ENCODE measurements at places on chromosomes 2 and 18.
A peak's percentile ranks its signal among the peaks of the same experiment; 100 is the strongest.

DNA sequence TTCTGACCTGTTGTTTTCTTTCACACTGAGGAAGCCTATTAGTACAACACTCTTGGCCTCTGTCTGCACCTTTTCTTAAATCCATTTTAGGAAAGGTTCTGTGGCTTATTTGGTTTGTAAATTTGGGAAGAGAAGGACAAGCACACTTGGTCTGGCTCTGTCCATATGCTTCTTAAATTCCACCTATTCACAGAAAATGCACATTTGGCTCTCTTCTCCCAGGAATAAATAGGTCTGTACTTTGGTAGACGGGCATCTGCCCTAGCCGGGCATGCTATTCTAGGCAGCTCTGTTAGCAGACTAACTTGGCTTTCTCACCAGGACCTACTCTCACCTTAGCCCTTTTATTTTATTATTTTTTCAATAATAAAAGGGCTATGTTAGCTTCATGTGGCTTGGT, 1211.8 kb upstream of the SLC39A10 start:
- no peak for DNase-seq

DNA sequence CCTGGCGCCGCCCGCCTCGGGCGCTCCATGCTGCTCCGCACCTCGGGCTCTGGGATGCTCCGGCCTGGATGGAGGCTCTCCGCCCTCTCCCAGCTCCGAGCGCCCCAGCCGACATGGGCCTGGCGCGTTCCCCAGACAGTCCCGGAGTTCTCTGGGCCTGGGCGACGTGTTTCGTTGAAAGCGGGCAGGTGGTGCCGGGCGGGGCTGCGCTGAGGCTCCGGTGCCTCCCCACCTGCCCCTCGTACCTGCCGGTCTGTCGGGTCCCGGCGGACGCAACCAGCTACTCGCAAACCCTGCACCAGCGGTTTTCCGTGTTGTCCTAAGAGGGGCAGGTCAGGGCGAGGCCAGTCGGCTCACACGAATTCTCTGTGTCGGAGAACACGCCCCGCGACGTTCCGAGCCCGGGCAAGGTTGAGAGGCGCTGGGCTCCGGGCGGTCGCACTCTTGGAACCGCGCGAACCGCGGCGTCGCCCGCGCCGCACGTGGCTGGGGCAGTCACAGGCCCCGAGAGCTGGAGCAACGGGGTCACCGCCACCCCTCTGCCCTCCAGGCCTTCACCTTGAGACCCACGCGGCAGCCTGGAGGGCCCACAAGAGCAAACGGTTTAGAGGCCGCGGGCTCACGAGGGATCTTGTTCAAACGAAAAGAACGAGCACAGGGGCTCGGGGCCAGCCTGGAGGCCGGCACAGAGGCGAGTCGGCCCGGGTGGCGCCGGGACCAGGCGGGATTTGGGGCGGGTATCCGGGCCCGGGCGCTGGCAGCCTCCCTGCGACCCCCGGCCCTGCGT, 4.2 kb upstream of the SIX2 start:
- DNase-seq = peak; percentile 29

DNA sequence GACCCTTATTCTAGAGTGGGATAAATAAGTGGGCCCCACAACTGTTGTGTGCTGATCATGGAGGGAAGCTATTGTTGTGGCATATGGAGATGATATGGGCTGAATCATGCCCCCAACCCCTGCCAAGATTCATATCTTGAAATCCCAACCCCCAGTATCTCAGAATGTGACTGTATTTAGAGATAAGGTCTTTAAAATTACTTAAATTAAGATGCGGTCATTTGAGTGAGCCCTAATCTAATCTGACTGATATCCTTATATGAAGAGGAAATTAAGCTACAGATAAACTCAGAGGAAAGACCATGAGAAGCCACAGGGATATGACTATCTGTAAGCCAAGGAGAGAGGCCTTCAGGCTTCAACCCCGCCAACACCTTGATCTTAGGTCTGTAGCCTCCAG, 188.3 kb upstream of the RND3 start:
- DNase-seq = no peak

DNA sequence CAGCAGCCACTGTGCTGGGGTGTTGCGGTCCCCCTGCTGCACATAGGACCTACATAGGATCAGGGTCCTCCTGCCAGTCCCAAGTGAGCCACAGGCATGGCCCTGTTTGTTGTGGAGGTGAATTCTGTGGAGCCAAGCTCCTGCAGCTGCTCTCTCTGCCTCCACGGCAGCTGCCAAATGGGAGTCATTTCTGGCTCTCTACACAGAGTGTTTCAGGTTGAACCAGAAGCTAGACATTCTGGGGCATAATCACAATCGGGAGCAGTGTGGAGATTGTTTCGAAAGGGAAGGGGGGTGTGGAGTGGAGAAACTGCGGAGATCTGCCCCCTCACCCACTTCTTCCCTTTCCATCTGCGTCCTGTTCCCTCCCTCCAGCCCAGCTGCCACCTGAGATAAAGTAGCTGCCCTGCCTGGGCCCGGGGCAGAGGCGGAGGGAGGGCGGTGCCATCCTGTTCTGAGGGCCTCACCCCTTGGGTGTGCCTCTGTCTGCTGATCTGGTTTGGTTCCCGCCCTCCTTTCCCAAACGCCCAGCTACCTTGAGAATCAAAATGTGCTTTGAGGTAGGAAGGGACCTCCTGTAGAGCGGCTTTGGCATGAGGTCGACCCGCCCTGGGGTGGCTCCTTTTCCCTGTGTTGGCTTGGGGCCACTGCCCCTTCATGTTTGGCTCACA, 139.4 kb downstream of the WDSUB1 start:
- peak; percentile 38 for DNase-seq

GRCh38 chr2:100757621-100758394, 62.1 kb upstream of the NPAS2 start:
- peak; percentile 86 for DNase-seq

DNA sequence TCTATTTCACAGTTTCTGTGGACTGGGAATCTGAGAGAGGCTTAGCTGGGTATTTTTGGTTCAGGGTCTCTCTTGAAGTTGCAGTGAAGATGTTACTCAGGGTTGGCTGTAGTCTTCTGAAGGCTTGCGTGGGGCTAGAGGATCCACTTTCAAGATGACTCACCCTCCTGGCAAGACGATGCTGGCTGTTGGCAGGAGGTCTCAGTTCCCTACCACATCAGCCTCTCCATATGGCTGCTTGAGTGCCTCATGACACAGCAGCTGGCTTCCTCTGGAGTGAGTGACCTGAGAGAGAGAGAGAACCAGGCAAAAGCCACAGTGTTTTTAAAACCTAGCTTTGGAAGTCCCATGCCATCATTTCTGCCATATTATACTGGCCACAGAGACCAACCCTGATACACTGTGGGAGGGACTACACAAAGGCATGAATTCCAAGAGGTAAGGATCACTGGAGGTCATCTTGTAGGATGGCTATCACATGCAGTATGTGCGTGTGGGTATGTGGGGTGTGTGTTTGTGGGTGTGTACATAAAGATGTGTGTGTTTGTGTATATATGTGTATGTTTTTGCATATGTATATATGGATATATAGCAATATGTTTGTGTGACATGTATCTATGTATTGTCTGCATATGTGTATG, 25.1 kb downstream of the DNPEP start:
- DNase-seq = no peak

DNA sequence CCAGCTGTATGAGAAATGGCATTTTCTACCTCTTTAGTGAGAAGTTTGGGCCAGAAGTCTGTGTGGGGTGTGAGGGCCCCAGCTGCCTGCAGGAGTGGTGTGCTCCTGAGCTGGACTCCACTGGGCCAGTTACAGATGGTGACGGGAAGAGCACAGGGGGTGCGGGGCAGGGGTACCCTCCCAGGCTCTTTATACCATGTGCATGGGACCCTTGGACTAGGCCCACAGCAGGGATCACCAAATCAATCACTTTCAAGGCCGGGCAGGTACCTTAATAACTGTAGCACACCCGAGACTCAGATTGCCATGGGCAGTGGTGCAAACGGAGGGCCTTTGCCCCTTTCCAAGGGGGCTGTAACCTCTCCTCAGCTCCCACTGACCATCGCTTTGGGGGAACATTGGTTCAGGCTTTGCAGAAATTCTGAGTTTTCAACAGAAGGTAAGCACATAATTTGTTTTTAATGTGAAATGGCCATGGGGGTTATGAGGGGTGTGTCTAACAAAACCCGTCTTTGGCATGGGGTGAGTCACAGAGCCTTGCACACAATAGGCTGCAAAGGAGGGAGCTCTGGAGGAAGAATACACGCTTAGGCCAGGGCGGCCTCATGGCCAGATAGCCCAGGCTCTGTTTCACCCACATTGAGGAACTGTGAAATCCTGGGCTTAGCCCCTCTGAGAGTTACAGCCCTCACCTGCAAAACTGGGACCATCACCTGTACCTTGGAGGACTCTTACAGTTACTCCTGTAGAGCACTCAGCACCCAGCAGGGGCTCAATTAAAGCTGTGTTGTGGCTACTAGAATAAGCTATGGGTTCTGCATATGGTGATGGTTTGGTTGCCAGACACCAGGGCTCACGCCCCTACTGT, 141.0 kb upstream of the BCL2L11 start:
- no peak for DNase-seq

DNA sequence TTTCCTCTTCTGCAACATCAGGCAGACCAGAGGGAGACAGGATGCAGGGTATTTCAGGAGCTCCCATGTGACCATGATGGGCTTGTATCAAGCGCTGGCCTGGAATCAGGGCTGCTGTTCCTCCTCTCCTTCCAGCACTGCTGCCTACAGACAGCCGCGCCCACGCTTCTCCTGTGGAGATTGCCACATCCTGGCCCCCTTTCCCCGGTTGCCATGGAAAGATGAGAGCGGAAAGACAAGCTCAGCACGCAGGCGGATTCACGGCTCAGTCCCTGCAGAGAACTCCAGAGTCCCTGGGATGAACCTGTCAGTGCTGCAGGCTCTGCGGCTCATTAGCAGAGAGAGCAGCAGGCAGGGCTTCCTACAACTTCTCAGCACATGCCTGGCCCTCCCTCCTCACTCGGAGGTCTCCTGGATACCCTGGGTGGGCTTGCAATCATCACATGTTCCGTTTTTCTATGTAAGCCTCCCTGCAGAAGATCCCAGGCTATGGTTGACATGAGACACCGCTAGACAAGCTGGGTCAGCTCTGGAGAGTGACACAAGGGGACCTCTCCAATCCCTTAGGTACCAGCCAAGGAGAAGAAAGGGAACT, 497.8 kb upstream of the MYT1L start:
- DNase-seq = no peak

DNA sequence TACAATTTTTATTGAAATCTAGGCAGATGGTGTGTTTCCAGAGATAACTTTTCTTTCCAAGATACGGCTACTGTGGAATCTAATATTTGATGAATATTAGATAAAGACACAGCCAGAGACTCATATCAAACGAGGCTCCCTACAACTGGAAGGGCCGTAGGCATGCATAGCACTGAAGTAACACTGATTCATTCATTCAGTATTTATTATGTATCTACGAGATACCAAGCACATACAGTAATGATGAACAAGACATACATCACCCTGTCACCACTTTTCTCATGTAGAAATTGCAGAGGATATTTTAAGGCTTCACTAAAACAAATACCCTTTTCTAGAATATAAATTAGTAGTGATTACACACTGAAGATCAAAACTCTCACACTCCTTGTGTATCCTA, 74.5 kb downstream of the KCTD18 start:
- DNase-seq = no peak

DNA sequence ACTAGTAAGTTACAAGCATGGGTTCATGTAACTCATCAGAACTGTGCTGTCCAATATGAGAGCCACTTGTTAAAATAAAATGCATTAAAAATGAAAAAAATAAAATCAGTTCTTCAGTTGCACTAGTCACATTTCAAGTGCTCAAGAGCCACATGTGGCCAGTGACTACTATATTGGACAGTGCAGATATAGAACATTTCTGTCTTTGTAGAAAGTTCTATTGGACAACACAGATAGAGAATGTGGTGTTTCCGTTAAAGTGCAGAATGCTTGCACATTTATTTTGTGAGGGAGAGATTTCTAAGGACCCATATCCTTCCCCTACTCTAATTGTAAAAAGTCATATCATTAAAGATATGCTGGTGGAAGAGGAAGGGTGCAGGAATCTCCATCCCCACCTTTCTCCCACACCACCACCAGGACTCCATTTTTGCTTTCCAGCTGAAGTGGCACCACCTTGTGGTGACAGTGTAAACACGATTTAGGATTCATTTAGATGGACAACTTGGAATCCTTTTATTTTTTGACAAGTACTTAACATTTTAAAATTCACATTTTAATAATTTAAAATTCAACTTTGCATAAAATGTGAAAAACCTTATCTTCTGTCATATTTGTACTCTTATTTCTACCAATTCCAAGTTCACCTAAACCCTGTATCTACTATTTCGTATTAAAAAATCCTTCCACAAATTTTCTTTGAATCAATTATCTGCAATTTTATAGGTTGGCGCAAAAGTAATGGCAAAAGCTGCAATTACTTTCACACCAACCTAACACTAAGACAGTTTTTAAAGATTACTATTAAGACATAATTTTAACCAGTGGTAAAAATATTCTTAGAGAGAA, 9.4 kb upstream of the CD302 start:
- DNase-seq = peak; percentile 59

DNA sequence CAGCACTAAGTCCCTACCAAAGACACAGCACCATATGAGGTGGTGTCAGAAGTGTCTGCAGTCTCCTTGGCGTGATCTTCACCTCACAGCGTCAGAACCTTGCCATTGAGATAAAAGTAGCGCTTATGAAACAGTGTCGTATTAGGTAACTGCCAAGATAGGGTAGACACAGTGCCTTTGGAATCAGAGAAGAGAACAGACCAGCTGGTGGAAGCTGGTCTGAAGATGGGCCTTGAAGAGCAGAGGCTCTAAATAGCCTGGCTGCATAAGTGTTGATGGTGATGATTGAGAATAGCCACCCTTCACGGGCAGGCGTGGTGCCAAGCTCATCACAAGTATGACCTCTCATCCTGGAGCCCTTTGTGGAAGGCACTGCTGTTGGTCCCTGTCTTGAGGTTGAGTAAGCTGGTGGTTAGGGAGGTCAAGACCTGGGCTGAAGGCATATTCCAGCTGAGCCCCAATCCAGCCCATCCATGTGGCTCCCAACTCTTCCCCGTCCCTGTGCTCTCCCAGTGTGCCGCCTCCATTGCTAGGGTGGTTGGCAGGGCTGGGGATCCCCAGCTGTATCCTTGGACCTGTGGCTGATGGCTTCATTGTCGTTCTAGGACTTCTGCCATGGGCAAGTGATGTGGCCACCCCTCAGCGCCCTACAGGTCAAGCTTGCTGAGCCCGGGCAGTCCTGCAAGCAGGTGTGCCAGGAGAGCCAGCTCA, 187.4 kb downstream of the MGAT5 start:
- no peak for DNase-seq

GRCh38 chr2:99490623-99491461, 1.0 kb upstream of the REV1 start:
- DNase-seq = no peak

GRCh38 chr2:234723400-234723799, 226.5 kb upstream of the ARL4C start:
- no peak for DNase-seq

- no peak for DNase-seq
Observed at GRCh38 chr2:47870641-47871540, 35.4 kb downstream of the FBXO11 start.

- no peak for DNase-seq
Observed at GRCh38 chr18:22344445-22344844, 73.3 kb downstream of the CTAGE1 start.

Measured in cardiac muscle cell (in vitro differentiated cells and primary cell).